CD4-positive, alpha-beta T cell treated with Interleukin-2 at 100 ng/mL for 4 hours (primary cell): ENCODE measurements at places on chromosomes 5 and 9.
A peak's percentile ranks its signal among the peaks of the same experiment; 100 is the strongest.

GRCh38 chr5:157912621-157913325, 53.8 kb upstream of the CLINT1 start:
- no peak for DNase-seq

- peak; percentile 33 for DNase-seq
These were observed 100.2 kb downstream of the HINT1 start for GRCh38 chr5:131064669-131065371.

DNA sequence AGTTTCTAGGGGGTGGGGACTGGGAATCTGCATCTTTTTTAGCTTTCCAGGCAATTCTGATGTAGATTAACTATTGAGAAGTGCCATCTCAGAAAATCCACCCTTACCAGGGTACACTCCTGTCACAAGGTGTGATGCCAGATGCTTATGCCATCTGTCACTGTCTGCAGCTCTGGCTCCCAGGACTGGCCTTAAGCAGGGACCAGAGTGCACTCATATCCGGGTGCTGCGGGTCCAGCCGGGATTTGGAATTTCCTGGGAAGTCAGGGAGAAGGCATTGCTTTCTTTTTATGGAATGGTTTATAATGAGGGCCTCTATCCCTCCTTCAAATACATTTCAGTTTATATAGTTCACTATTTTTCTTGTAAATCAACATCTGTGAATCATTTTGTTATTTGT, 92.6 kb downstream of the TMEM174 start:
- DNase-seq, result no peak

- no peak for DNase-seq
These were observed 114.7 kb upstream of the PANK3 start for GRCh38 chr5:168693883-168694282.

DNA sequence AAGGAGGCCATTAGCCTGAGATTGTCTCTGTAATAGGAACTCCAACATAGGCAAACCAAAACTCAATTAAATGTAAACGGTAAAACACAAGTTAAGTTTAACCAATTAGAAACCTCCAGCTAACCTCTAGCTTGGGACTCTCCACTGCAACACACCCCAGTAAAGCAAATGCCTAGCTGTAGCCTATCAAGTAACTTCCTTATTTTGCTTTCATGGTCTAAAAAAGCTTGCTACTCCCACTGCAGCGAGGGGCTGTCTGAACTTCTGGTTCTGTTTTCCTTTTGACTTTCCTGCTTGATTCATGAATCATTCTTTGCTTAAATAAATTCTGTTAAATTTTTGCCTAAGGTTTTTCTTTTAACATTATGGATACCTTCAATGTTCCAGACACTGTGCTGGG, 24.4 kb upstream of the C5orf46 start:
- no peak for DNase-seq

DNA sequence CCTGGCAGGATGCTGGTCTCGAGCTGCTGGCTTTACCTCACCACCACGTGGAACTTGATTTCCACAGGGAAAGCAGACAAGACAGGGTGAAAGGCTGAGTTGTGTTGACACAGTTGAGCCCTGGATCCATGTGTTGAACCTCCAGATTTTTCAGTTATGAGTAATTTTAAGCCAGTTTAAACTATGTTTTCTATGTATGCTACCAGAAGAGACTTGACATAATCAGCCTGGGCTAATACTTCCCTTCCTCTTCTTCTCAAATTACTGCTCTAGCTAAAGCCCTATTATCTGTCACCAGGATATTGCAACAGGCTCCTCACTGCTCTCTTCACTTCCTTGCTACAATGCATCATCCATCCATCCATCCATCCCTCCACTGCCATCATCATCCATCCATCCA, 12.0 kb upstream of the PHYKPL start:
- no peak for DNase-seq

DNA sequence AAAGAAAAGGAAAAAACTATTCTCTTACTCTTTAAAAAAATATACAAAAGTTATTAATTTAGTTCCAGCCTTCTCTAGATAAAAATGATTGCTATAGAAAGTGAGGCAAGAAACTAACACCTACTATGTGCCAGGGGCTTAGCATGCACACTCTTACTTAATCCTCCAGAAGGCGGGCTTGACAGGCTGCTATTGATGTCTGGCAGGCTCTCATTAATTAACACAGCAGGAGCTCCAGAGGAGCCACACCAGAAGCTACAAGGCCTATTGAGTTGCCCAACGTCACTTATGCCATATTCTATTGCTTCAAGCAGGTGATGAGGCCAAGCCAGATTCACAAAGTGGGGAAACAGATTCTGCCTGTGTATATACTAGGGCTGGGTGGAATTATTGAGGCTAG, 54.6 kb upstream of the CLINT1 start:
- no peak for DNase-seq

DNA sequence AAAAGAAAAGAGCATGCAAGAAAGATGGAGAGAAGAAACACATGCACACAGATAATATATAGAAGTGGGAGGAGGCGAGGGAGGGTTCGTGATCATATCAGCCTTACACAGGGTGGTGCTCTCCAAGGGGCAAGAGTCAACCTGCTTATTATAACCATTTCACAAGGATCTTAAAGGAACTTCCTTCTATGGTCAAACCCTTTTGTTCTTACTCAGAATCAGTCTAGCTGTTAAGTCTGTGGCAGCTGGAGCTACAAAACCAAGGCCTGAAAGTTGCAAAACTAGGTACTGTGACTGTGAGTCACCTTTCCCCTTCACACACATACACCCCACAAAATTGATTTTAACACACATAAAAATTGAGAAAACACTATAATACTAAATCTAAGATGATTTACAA, 18.5 kb upstream of the ERMP1 start:
- DNase-seq, result peak; percentile 77

GRCh38 chr5:180136630-180137381, 65.2 kb upstream of the RNF130 start:
- no peak for DNase-seq

DNA sequence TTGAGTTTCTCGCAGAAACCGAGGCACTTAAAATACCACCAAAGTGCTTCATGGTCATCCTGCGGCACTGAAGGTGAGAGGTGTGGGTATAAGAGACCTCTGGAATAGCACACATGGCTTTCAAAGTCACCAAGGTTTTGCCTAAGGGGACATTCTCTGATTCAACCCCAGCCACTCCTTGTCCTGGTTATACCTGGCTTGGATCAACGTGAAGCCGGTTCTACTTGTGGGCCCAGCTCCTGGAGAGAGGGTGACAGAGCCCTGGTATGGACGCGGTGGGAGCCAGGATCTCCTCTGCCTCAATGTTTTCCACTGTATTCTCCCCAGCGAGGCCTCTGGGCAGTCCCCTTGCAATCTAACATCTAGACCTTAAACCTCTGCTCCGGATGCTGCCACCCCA, 132.0 kb downstream of the FSTL4 start:
- DNase-seq, result no peak

DNA sequence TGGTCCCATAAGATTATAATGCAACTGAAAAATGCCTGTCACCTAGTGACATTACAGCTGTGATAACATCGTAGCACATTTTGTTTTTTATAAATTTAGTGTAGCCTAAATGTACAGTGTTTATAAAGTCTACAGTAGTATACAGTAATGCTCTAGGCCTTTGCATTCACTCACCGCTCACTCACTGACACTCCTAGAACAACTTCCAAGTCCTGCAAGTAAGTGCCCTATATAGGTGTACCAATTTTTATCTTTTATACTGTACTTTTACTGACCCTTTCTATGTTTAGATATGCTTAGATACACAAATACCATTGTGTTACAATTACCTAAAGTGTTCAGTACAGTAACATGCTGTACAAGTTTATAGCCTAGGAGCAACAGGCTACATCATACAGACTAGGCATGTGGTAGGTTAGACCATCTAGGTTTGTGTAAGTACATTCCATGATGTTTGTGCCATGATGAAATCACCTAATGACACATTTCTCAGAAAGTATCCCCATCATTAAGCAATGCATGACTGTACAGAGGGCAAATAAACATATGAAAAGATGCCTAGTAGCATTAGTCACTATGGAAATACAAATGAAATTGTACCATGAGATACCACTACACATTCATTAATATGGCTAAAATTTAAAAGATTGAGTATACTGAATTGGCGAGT, 127.6 kb downstream of the TRPM6 start:
- DNase-seq, result no peak

GRCh38 chr9:127091526-127091925, 30.9 kb downstream of the ANGPTL2 start:
- DNase-seq, result no peak

DNA sequence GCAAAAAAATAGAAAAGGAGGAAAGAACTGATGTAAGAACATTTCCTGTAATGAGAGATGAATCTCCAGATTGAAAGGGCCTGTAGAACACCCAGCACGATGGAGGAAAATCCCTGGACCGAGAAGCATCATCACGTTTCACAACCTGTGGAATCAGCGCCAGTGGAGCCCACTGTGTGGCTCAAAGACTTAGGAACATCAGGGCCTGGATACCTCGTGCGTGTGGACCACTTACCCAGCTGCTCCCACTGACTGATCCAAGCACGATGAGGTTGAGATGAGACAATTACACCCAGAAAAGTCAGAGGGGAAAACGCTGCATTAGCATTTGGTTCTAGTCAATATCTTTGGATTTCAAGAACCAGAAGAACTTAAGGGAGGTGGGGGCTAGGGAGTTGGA, 224.6 kb downstream of the SYK start:
- no peak for DNase-seq

- no peak for DNase-seq
These were observed 128.7 kb downstream of the BRINP1 start for GRCh38 chr9:119240546-119240945.

DNA sequence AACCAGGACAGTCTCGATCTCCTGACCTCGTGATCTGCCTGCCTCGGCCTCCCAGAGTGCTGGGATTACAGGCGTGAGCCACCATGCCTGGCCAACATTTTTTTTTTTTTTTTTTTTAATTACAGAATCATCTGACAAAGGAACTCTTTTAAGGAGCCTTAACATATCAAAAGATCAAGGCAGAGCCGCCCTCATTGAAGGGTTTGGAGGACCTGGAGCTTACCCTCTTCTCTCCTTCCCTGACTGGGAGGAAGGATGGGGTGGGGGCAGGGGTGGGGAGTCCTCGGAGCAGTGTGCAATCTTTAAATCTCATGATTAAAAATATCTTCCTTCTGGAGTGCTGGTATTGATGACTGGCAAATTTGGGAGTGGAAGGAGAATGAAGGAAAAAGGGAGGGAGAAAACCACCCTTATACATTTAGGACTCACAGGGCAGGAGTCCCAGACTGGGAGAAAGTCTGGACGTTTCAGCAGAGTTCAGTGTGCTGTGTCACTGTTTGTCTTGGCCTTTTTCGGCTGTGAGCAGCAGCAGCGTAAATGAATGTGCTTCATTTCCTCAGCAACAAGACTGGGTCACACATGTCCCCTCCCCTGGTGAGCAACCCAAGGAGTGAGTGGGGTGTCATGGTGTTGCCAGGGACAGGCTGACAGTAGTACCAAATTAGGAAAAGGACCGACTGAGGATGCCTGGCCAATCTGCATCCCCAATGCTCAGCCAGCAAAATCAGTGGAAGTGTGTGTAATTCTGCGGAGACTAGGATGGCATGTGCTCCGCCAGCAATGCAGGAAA, 115.3 kb upstream of the BNC2 start:
- no peak for DNase-seq

- no peak for DNase-seq
These were observed 463.7 kb upstream of the TLE4 start for GRCh38 chr9:79107911-79108676.

GRCh38 chr9:28801144-28801799, 1228.0 kb upstream of the C9orf72 start:
- DNase-seq, result no peak

DNA sequence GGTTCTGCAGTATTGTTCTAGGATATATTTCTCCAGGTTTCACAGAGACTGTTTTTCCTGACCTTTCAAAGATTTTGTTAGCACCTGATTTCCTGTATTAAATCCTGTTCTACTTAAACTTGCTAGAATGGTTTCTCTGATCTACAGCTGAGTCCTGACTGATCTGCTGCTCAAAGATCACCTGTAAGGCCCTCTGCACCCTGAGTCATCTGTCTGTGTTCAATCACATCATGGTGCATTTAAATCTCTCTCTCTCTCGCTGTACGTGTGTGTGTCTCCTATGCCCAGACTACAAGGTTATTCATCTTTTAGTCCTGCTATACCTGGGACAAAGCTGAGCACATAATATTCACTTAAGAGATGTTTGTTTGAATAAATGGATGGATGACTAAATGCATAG, 13.3 kb upstream of the C5orf63 start:
- no peak for DNase-seq

- DNase-seq, result no peak
These were observed 4.4 kb upstream of the GTF3C5 start for GRCh38 chr9:133026426-133026825.

DNA sequence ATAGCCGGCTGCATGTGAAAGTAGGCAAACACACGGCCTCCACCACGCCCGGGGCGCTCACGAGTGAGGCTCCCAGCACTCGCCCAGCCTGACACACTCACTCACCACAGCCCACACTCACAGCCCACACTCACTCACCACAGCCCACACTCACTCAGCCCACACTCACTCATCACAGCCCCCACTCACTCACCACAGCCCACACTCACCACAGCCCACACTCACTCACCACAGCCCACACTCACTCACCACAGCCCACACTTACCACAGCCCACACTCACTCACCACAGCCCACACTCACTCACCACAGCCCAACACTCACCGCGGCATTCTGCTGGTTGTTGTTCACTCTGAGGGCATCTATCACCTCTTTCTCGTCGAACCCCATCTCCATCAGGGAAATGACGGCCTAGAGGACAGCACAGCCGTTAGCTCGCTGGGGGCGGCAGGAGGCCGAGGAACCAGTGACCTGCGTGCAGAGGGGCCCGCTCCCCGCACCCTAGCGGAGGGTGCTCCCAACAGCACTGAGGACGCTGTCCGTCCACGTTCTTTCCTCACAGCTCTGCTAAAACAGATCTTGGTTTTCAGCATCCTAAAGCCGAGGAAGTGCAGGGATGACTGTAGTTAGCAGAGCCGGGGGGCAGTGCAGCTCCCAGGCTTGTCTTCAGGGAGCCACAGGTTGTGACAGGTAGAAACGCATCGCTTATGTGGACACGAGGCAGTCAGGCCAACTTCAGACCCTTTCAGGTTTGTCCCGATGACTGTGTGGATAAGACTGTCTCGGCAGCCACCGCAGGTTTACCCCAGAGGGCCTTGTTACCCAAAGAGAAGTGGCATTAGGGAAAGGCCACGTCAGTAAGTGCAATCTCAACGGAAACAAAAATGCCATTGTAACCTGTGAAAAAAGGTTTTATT, 21.6 kb downstream of the UBAC1 start:
- peak; percentile 52 for DNase-seq

DNA sequence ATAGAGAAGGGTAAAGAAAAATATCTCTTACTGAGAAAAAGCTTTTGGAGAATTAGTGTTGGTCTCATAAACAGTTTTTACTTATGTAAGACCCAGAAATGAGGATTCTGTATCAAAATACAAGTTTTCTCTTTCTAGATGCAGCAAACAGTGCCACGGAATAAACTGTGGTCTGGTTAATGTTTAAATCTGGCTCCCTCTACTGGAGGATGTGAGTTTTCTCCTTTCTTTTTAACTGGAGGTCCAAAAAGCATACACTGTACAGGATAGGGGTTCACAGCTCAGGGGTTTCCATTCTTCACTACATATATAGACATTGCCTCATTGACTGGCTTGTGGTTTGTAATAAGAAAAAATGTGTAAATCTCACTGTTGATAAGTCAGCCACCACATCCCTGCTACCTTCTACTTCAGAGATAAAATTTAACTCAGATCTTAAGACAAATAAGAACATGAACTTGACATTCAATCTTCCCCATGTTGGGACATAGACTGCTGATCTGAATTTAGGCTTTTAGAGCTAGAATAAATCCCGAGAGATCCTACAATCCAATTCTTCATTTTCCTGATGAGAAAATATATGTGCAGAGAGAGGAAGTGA, 98.9 kb downstream of the CFAP95 start:
- peak; percentile 47 for DNase-seq
